ENCODE measurements at places on chromosomes 4 and X.

- peaks cover 27% of the 10 kb centered on the region for H3K36me3 ChIP-seq
- H3K27me3 ChIP-seq: no peaks in the 10 kb centered on the region
- no peak overlapping the region for H3K27ac ChIP-seq
- H3K4me3 ChIP-seq: no peak overlapping the region
- DNase-seq: no peak
These were observed 116.0 kb downstream of the PTTG2 start for GRCh38 chr4:38076153-38076669.

GRCh38 chrX:4764888-4765287 is 1051.4 kb upstream of the PRKX start:
- H3K27ac ChIP-seq: no peak overlapping the region
- H3K27me3 ChIP-seq: no peaks in the 10 kb centered on the region
- H3K4me1 ChIP-seq: no peaks in the 10 kb centered on the region

DNA sequence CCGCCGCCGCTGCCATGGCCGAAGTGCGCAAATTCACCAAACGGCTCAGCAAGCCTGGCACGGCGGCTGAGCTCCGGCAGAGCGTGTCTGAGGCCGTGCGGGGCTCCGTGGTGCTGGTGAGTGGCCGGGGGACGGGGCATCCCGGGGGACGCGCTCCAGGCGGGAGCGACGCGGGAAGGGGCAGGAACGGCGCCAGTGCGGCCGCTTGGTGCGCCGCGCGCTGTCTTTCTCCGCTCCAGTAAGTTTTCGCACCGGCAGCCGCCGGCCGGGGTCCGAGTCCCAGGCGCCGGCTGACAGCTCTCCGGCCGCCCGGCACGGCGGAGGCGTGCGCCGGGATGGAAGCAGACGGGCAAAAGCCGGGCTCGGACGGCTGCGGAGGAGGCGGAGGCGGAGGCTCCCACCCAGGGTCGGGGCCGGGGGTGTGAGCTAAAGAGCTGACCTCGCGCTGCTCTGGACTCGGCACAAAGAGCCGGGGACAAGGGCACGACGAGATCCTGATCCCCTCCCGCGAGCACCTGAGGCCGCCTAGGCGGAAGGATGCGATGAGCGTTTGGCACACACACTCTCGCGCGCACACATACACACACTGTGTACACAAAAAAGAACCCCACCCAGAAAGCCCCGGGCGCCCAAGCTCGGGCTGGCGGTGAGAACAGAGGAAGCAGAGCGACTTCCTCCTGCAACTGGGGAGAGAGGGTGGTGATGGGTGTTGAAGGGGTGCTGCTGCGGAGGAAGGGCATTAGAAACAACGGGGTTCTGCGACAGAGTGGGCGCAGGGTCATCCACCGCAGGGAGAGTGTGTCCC is 545 bp downstream of the DOCK11 start:
- peaks cover 2% of the 10 kb centered on the region for H3K36me3 ChIP-seq
- DNase-seq: peak; percentile 75
- no peaks in the 10 kb centered on the region for H3K27me3 ChIP-seq
- peak overlapping the region; percentile 97 for H3K4me3 ChIP-seq

GRCh38 chr4:3869661-3870566 is 103.7 kb downstream of the ADRA2C start:
- H3K27me3 ChIP-seq: peaks cover 26% of the 10 kb centered on the region
- H3K4me1 ChIP-seq: no peaks in the 10 kb centered on the region
- no peaks in the 10 kb centered on the region for H3K36me3 ChIP-seq
- H3K4me3 ChIP-seq: no peak overlapping the region

GRCh38 chrX:17669458-17669857 is 67.8 kb upstream of the SCML1 start:
- no peak overlapping the region for H3K27ac ChIP-seq
- no peak for DNase-seq
- no peaks in the 10 kb centered on the region for H3K27me3 ChIP-seq
- no peak overlapping the region for H3K4me3 ChIP-seq
- peaks cover 3% of the 10 kb centered on the region for H3K36me3 ChIP-seq
- H3K4me1 ChIP-seq: peaks cover 14% of the 10 kb centered on the region

- H3K36me3 ChIP-seq: no peaks in the 10 kb centered on the region
- H3K4me3 ChIP-seq: no peak overlapping the region
- no peaks in the 10 kb centered on the region for H3K27me3 ChIP-seq
- H3K4me1 ChIP-seq: no peaks in the 10 kb centered on the region
- no peak for DNase-seq
These were observed 77.1 kb upstream of the ATOH1 start for GRCh38 chr4:93751411-93751810.

- H3K4me1 ChIP-seq: no peaks in the 10 kb centered on the region
- H3K36me3 ChIP-seq: no peaks in the 10 kb centered on the region
- no peak for DNase-seq
These were observed 96.6 kb downstream of the EVC2 start for GRCh38 chr4:5611750-5612149.

DNA sequence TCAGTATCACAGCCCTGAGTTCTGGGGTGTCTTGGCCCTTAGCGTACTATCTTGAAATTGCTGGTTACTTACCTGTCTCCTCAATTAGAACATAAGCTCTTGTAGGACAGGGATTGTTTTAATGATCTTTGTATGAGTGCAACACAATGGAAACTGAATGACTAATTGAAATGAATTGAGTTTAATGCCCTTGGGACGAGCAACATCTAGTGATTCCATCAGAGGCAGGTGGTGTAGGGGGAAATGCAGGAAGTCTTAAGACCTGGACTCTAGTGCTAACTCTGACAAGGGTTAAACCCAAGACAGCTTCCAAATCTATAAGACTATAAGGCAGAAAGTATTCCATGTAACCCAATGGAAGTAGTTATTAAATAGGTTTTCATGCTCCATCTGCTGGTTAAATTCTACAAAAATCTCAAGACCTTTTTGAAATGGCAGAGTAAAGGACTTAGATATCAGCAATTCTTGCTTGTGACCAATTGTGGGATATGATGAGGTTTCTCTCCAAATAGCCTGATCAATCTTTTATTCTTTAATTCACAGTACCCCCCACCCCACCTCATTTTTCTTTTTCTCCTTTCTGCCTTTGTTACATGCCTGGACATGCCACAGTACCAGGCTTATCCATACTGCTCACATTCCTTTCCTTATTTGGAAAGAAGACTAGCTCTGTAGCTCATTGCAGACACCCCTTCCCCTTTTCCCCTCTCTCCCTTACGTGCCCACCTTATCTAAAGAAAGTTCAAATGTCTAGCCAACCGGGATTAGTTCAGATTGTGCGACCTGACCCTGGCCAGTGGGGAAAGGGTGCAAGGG is 340.8 kb downstream of the PAPSS1 start:
- H3K4me1 ChIP-seq: no peaks in the 10 kb centered on the region
- no peak for DNase-seq
- no peak overlapping the region for H3K4me3 ChIP-seq

DNA sequence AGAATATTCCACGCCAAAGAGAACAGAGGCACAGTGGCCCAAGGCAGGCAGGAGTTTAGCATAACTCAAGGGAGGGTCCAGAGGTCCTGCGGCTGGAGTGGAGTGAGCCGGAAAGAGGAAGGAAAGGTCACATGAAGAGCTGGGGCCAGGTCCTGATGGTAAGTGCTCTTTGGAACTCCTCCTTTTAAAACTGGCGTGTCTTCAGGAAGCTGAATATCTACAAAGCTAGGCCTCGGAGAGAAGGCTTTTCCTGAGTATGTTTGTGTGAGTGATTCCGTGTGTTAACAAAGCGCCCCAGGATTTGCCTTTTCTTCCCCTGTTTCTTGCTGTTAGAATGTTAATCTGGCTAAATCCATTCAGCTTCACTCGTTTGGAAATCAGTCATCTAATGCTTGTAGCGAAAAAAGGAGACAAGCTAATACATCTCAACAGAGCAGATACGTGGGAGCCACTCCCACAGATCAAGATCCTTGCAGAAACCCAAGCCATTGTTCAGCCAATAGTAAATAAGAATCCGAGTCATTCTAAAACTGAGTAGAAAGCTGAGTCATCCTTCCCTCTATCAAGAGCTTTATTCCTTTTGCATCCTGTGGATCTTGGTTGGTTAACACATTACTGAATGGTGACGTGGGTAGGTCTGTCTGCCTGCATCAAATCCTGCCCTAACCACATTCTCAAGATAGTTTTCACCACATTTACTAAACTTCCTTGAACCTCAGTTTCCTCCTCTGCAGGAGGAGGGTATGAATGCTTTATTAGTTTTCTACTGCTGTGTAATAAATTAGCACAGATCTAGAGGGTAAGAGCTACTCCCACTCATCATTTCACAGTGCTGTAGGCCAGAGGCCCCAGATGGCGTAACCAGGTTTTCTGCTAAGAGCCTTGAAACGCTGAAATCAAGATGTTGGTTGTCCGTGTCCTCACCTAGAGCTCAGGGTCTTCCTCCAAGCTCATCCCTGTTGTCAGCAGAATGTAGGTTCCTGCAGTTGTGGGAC is 43.2 kb upstream of the RBM47 start:
- no peaks in the 10 kb centered on the region for H3K27me3 ChIP-seq
- peak; percentile 63 for DNase-seq
- H3K36me3 ChIP-seq: no peaks in the 10 kb centered on the region
- peak overlapping the region; percentile 90 for H3K27ac ChIP-seq
- peaks cover 53% of the 10 kb centered on the region for H3K4me1 ChIP-seq
- H3K4me3 ChIP-seq: peak overlapping the region; percentile 51

- H3K27ac ChIP-seq: peak overlapping the region; percentile 47
- H3K27me3 ChIP-seq: peaks cover 2% of the 10 kb centered on the region
- H3K4me3 ChIP-seq: no peak overlapping the region
- peaks cover 14% of the 10 kb centered on the region for H3K4me1 ChIP-seq
These were observed 60.7 kb upstream of the PLAC1 start for GRCh38 chrX:134718966-134719317.

- H3K27ac ChIP-seq: no peak overlapping the region
- H3K27me3 ChIP-seq: peaks cover 5% of the 10 kb centered on the region
- no peak for DNase-seq
- peaks cover 7% of the 10 kb centered on the region for H3K4me1 ChIP-seq
- H3K4me3 ChIP-seq: no peak overlapping the region
These were observed 5.7 kb downstream of the EFNB1 start for GRCh38 chrX:68834371-68835103.

DNA sequence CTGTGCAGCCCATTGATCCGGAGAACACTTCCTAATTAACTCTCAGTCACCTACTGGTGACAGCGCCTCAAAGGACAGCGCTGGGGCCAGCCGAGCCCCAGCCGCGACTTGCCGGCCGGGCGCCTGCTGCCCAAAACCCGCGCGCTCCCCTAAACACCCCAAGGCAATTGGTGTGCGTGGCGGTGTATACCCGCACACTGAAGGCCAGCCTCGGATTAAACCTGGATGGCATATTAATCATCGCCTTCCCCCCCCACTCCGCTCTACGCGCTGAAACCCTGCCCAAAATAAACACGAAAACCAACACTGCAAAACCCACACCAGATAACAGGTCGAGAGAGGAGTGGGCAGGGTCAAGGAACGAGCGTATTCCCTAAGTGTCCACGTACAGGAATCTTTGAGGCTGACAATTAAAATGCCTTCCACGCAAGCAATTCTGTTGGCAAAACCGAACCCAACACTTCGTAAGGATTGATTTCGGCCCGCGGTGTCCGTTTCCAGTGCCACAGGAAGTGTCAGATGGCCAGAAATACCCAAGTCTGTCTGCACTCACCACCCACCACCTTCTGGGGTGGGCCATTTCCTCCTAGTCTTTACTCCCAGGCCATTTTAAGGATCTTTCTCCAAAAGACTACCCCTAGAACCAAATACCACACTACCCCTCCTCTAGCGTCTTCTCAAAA is 2.7 kb downstream of the BCOR start:
- peaks cover 39% of the 10 kb centered on the region for H3K4me1 ChIP-seq
- peak overlapping the region; percentile 79 for H3K27ac ChIP-seq
- peaks cover 38% of the 10 kb centered on the region for H3K36me3 ChIP-seq
- DNase-seq: no peak
- peak overlapping the region; percentile 90 for H3K4me3 ChIP-seq
- H3K27me3 ChIP-seq: no peaks in the 10 kb centered on the region

- no peak overlapping the region for H3K27ac ChIP-seq
- DNase-seq: no peak
- no peaks in the 10 kb centered on the region for H3K36me3 ChIP-seq
- H3K4me3 ChIP-seq: no peak overlapping the region
- H3K4me1 ChIP-seq: no peaks in the 10 kb centered on the region
These were observed 436.2 kb downstream of the FAT4 start for GRCh38 chr4:125750828-125751466.

DNA sequence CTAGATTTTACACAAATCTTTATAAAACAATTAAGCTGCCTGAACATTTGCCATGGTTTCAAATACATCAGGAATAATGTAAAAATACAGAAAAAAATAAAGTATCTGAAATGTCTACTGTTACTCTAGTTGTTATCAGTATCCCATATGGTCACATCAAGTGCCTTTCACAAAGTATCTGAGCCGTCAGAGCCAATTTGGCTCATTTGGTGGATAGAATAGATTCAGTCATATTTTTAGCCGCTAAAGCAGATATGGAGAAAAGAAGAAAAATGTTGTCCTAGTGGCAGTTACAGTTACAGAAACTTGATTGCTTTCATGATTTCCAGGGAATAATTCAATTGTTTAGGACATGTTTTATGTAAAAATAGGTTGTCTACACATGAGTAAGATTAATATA is 641.1 kb downstream of the RAPGEF2 start:
- no peak overlapping the region for H3K4me3 ChIP-seq
- DNase-seq: no peak
- no peaks in the 10 kb centered on the region for H3K4me1 ChIP-seq
- H3K36me3 ChIP-seq: no peaks in the 10 kb centered on the region

- peaks cover 81% of the 10 kb centered on the region for H3K27me3 ChIP-seq
- H3K4me3 ChIP-seq: no peak overlapping the region
- peaks cover 3% of the 10 kb centered on the region for H3K36me3 ChIP-seq
- peak overlapping the region; percentile 12 for H3K27ac ChIP-seq
- peaks cover 6% of the 10 kb centered on the region for H3K4me1 ChIP-seq
- no peak for DNase-seq
These were observed 1.5 kb upstream of the NKX6-1 start for GRCh38 chr4:84500386-84501201.

DNA sequence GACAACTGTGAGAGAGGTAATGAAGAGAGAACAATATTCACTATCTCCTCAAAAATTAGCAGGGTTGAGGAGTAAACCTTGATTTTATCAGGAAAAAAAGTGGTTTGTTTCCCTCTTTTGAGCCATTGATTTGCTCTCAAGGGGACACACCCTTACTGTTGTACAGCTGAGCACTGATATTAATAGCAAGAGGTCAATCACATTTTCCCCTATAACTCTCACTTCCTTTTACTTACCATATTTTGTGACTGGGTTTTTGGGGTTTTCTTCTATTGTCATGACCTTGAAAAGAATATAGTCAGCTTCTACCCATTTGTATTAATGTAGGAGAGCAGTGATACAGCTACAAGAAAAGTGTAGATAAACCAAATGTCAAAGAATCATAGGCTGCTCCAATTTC is 70.2 kb upstream of the LONRF3 start:
- no peaks in the 10 kb centered on the region for H3K27me3 ChIP-seq
- no peak overlapping the region for H3K4me3 ChIP-seq
- no peak for DNase-seq
- H3K4me1 ChIP-seq: no peaks in the 10 kb centered on the region

DNA sequence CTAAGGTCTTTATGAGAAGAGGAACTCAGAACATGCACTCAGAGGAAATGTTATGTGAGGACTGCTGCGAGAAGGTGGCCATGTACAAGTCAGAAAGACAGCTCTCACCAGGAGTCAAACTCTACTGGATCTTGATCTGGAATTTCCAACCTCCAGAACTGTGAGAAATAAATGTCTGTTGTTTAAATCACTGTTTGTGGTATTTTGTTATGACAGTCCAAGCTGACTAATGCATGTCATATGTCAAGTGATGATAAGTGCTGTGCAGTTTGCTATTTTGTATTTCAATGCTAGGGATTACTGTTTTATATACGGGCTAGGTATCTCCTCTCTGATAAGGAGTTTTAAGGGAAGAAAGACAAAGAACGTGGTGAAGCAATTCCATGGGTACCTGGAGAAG is 162.3 kb downstream of the CPEB2 start:
- peaks cover 19% of the 10 kb centered on the region for H3K27me3 ChIP-seq
- H3K4me3 ChIP-seq: no peak overlapping the region
- DNase-seq: no peak
- peaks cover 2% of the 10 kb centered on the region for H3K4me1 ChIP-seq
